ENCODE measurements at places on chromosomes 2 and 18. TPM values are rescaled to one million over a fixed set of nuclear protein-coding genes. Genes with fewer than 3 reads are reported as not detected.

DNA sequence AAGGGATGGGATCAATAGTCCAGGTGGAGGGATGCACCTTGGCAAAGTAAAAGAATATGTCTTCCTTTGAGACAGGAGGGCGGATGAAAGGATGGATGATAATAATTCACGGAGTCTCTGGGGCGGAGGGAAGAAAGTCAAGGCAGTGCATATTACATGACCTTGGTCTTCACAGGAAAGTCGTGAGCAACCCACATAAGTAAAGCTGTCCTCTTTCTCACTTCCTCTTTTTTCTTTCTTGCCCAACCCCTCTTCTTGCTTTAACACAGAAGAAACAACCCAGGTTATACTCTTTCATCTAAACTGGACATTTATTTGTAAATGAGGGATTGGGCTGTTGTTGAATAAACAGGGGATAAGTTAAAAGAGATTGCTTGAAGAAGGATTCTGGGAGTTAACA lies 168.7 kb upstream of the SKOR2 start:
- no peak for DNase-seq

The SPP2 gene
- total RNA-seq = not detected

The C2orf78 gene
- not detected for total RNA-seq

DNA sequence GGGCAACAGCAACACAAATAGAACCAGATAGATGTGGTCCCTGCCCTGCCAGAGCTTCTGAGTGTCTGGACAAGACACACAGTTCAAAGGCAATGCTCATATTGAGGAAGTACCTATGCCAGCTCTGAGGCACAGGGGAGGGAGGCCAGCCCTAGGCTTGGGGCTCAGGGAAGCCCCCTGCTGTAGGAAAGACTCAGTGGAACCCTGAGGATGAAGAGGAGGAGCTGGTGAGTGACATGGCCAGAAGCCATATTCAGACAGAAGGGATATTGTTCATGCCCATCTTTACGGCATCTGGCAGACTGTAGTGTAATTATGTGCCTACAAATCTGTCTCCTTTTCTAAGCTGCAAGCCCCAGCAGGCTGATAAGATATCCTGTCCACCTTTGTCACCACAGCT lies 8.8 kb downstream of the SIGLEC15 start:
- DNase-seq = no peak

The GAL3ST2 gene
- not detected for total RNA-seq

GRCh38 chr2:199458806-199459285 lies 1.1 kb upstream of the SATB2 start:
- DNase-seq = no peak

DNA sequence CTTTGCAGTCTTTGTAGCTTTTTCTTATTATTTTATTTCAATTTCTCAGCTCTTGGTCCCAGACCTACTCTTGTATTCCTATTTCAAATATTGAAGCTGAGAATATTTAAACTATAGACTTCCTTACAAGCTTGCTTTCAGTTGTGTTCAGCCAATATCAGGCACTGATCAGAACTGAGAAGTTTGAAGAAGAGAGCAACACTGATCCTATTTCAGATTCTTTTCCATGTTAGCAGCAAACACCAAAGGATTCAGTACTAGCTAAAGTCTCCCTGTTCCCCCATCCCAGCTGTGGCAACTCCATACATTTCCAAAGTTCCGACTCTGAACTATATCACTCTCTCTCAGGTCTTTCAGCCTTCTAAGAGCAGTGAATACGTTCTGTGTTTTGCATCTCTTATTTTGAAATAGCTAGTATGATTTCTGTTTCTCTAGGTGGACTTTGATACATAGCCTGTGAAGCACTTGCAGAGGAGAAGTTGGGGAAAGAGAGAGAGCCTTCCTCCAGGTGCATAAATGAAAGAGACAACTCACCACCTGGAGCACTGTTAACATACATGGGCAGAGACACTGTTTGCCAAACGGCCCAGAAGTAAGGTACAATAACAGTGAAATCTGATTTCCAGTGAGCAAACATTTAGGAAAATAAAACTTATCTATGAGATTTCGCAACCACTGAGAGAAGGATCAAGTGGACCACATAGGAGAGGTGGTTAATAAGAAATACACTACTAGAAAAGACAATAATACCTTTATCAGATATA lies 135.0 kb upstream of the ZNF804A start:
- no peak for DNase-seq

The GRHL1 gene
- total RNA-seq = 0.77 TPM

All from fibroblast of lung (primary cell).